ENCODE measurements at places on chromosomes 2 and 18.

DNA sequence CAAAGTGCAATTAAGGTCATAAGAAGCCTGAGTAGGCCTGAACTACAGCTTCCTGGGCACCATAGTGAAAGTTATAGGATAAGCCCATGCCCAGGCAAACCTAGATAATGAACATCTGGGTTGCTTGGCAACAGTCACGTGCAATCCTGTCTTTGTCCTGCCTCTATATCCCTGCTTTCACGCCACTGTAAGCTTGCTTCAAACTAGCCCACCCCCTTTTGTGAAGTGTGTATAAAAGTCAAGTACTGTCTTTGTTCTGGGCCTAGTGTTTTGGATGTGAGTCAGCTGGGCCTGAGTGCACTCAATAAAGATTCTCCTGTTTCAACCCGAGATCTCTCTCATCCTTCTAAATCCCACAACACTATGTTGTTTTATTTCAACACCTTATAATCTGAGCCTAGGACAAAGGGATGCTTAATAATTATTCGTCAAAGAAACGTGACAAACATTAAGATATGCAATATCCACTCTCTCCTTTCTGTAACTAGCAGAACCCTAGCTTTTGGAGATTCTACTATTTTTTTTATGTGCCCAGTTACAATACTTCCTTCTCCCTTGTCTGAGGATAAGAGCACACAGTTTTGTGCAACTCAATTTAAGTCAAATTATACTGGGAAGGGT, 927.8 kb downstream of the SUCLG1 start:
- DNase-seq, result no peak

DNA sequence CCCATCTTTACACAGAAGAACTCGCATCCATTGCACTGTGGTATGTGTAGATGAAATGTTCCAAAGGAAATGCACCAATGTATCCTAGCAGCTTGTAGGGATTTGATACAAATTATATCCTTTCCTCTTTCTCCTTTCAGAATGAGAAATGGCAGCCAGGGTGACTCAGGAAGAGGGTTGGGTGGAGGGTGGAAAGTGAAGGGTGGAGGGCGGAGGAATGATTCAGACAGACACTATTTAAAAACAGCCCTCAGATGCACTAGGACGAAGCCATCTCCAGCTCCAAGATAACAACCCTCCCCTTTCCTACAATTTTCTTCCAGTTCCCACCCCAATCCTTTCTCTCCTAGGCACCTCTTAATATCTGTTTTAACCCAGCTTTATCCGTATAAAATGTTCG, 96.2 kb upstream of the STK39 start:
- no peak for DNase-seq

GRCh38 chr2:160354677-160355076, 138.9 kb downstream of the RBMS1 start:
- no peak for DNase-seq

DNA sequence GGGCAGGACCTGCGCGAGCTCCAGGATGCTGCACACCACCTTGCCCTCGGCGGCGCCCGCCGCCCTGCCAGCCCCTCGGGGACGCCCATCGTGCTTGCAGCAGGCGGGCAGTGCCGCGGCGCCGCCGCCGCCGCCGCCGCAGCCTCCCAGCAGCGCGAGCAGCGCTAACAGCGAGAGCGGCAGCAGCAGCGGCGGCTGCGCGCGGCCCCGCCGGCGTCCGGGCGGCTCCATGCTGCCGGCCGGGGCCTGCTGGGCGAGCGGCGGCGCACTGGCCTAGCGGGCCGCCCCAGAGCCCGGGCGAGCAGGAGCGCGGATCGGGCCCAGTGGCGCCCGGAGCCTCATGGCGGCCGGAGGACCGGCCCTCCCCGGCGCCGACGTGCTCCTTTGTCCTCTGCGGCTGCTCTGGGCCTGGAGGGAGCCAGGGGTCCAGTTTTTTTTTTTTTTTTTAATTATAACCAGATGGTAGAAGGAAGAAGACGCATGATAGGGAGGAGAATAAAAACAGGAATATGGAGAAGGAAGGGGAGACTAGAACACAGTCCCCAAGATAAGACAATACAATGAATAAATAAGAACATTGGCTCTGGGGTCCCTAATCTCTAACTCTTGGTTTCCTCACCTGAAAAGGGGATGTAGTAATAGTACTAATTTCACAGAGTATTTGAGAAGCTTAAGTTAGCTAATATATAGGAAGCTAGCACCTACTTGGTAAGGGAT, 17.1 kb upstream of the ANKRD62 start:
- DNase-seq, result no peak

DNA sequence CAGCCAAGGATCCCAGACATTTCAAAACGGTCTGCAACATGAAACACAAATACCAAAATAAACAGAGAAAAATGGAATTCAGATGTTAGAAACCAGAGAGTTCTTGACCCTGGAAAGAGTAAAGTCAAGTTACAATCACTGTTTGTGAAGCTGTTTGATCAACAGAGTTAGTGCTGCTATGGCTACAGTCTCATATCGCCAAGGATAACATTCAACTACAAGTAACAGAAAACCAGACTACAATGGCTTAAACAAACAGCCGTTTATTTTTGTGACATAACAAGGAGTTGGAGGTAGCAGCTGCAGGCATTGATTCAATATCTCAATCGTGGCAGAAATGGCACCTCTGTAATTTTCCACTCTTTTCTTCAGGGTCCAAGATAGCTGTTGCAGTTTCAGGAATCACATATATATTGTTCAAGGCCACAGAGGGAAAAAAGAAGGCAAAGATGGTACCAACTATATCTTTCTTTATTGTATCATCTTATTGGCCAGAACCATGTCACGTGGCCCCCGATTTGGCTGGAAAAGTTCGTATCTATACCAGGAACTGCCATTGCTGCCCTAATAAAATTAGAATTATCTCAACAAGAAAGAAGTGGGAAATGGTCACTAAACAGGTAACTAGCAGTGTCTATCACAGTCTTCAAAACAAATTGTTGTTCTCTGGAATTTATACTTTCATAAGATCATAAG, 17.7 kb upstream of the HNRNPLL start:
- no peak for DNase-seq

- no peak for DNase-seq
These were observed 423.3 kb downstream of the MTX2 start for GRCh38 chr2:176692533-176692932.

DNA sequence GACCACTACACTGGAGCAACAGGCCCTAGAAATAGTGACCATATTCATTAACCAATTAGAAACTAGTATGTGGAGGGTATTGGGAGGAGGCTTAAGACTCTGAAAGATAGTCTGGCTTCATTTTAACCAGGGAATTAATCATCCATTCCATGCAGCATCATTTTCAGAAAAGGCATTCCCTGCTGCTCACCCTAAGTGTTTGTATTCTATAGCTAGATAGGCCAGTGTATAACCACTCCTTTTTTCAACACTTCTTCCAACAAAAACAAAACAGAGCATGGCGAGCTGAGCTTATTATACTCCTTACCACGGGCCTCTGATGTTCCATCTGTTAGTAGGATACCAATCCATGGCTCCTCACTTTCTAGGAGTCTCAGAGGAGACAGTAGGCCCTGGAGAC, 112.0 kb upstream of the PKDCC start:
- no peak for DNase-seq
